ENCODE measurements at places on chromosomes 11 and 22.

DNA sequence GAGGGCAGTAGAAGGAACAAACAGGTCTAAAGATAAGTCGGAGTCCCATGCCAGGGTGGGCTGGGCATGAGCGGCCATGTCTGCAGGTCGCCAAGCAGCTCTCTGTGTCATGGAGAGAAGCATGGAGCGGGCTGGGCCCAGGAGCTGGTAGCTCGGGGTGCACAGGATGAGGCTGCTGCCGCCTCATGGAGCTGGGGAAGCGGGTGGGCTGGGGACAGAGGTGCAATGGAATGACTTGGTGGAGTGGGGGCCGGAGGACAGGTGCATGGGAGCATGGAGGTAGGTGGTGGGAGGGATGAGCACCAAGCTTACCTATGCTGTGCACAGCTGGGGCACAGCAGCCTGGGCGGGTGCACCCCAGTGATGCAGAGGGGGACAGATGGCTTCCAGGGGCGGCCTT is 3.6 kb downstream of the NRXN2 start:
- DNase-seq, result no peak

DNA sequence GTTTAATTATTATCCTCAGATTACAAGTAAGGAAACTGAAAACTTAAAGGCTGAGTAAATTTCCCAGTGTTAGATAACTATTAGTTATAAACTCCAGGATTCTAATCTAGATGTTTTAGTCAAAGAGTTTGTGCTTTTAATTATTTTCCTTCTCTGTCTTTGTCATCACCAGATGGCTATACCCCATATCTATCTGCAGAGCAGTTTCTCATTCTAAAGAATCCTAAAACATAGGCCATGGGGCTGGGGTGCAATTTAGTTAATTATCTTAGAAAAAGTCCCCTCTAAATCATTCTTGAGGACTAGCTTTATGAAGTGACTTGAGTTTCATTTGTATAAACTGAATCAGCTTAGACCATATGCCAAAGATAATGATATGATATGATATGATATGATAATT is 556.3 kb upstream of the ANO5 start:
- no peak for DNase-seq

- DNase-seq, result no peak
Measured at GRCh38 chr11:119729951-119730613, 1.1 kb upstream of the NECTIN1 start.

DNA sequence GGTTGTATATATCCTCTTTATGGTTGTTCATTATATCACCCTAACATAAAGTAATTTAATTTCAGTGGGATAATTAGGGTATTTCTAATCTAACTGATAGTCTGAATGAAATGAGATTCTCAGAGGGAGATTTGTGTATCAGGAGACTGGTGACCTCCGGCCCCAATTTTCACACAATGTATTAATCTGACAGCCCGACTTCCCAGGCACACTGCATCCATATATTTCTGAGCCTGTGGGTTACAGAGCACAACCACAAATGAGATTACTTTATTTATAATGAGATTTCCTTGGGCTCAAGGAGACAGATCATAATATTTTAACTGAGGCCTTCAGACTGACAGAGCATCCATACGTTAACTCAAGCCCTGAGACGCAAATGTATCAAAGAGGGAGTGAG is 125.9 kb downstream of the RCN1 start:
- DNase-seq, result no peak

GRCh38 chr11:1140642-1141490 is 16.9 kb upstream of the MUC5AC start:
- no peak for DNase-seq

DNA sequence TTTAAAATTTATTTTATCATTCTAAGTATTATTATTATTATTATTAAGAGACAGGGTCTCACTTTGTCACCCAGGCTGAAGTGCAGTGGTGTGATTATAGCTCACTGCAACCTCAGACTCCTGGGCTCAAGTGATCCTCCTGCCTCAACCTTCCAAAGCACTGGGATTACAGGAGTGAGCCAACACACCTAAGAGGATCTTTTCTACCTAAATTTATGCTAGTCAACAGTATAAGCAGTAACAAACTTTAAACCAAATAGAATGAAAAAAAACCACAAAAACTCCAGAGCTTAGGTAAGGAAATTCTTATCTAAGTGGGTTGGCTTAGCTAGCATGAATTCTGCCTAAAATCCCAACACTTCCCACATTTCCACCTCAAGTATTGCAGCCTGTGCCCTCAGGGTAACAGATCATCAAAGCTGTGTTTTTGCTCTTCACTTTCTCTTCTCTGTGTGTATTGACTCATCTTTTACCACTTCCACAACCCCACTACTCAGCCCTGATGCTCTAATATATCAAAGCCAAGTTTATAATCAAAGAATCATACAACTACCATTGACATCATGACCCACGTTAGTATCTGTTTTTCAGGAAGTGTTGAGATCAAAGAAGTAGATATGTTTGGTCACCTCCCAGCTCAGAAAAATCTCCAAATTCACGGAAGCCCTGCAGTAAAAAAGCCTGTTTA is 93.7 kb upstream of the SPON1 start:
- no peak for DNase-seq
